Fibroblast of lung (primary cell): ENCODE measurements at places on chromosomes 2 and 18. TPM values are rescaled to one million over a fixed set of nuclear protein-coding genes. Genes with fewer than 3 reads are reported as not detected.

LOXHD1 gene
- total RNA-seq: not detected in 2 replicates

DNA sequence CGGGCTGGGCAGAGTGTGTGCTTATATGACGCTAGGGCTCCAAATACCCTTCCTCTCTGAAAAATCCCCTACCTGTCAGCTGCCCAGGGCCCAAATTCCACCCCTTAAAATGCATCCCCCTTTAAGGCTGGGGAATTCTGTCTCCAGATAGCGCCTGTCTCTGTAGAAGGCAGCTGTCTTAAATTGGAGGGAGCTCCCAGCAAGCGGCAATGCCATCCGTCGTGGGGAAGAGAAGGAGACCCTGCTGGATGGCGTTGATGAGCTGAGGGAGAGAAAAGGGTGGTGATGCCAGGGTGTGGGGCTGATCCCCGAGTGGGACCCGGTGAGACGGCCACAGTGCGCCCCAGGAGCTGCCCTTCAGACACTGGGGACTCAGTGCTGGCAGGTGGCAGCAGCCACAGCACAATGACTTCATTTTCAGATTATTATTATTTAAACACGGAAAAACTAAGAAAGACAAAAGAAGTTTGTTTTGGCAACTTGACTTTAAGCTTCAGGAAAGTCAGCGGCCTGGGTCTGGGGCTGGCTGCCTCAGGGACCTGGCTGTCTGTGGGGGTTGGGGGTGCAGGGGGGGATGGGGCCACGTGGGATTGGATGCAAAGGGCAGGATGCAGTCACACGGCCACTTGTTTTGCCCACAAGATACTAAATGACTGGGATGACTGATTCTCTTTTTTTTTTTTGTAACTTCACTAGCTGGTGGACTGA, 152.8 kb downstream of the TFCP2L1 start:
- no peak overlapping the region for H3K4me3 ChIP-seq
- DNase-seq: no peak
- H3K4me1 ChIP-seq: no peaks in the 10 kb centered on the region

ATP8B1 gene
- total RNA-seq: 53.4 and 109 TPM in 2 replicates

CAPN14 gene
- total RNA-seq: under 0.01 and 0.17 TPM in 2 replicates

GRCh38 chr2:62304429-62305417, 108.8 kb downstream of the B3GNT2 start:
- no peaks in the 10 kb centered on the region for H3K27me3 ChIP-seq
- peak; percentile 96 for DNase-seq
- H3K4me3 ChIP-seq: no peak overlapping the region
- no peak overlapping the region for H3K27ac ChIP-seq
- H3K36me3 ChIP-seq: no peaks in the 10 kb centered on the region

- H3K27ac ChIP-seq: peak overlapping the region; percentile 87
- peak; percentile 98 for DNase-seq
- H3K27me3 ChIP-seq: no peaks in the 10 kb centered on the region
- H3K4me3 ChIP-seq: no peak overlapping the region
- peaks cover 28% of the 10 kb centered on the region for H3K4me1 ChIP-seq
Observed at GRCh38 chr2:9753276-9753600, 90.0 kb upstream of the TAF1B start.

EML6 gene
- 0.26 and 1.3 TPM in 2 replicates for total RNA-seq
